RWPE2 (cell line): ENCODE measurements at places on chromosomes 11 and 22.

DNA sequence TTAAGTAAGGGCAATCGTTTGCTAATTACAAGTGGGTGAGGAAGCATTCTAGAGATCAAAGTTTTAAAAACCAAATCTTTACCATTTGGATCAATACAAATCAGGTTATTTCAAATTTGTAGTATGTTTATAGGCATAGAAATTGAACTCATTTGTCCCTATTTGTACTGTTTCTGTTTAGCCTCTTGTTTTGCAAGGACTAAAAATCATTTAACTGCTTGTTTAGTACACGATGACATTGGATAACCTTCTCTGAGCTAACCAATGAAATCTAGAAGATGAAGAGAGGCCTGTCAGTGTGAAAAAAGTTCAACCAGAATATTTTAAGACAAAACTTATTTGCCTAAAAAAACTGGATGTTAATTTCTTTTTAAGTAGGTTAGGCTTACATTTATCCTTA is 40.0 kb downstream of the ZC3H12C start:
- no peak overlapping the region for H3K27ac ChIP-seq
- DNase-seq: no peak
- H3K4me1 ChIP-seq: peaks cover 19% of the 10 kb centered on the region
- H3K36me3 ChIP-seq: peaks cover 22% of the 10 kb centered on the region
- no peaks in the 10 kb centered on the region for H3K27me3 ChIP-seq
- H3K4me3 ChIP-seq: no peak overlapping the region

GRCh38 chr22:38028344-38029130 is 28.7 kb upstream of the PICK1 start:
- H3K27me3 ChIP-seq: no peaks in the 10 kb centered on the region
- no peaks in the 10 kb centered on the region for H3K4me1 ChIP-seq
- no peaks in the 10 kb centered on the region for H3K36me3 ChIP-seq
- H3K4me3 ChIP-seq: no peak overlapping the region

DNA sequence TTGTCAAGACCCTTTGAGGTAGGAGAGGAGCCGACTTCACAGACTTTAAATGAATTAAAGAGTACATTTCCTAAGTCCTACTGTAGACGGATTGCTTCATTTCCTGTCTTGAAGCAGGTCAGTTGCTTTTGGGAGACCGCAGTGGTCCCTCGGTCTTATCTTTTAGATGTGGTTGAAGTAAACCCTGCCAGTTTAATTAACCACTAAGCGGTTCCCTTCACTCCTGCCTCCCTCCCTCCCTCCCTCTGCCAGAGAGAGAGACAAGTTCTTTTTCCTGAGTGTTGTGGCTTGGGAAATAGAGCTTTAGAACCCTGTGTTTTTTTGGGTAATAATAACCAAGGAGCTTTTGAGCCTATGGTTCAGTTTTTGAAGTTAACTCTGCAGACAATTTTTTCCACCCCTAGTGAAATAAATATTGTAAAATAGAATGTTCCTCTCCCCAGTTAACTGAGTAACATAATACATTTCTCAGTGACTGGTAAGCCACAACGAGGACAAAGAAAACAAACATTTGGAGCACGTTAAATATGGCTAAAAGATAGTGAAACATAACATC is 147.5 kb downstream of the LDLRAD3 start:
- H3K27ac ChIP-seq: no peak overlapping the region
- DNase-seq: no peak
- no peaks in the 10 kb centered on the region for H3K4me1 ChIP-seq
- H3K27me3 ChIP-seq: no peaks in the 10 kb centered on the region
- H3K36me3 ChIP-seq: no peaks in the 10 kb centered on the region

GRCh38 chr11:60485987-60486386 is 6.6 kb upstream of the MS4A12 start:
- no peaks in the 10 kb centered on the region for H3K27me3 ChIP-seq
- H3K4me3 ChIP-seq: no peak overlapping the region
- no peak overlapping the region for H3K27ac ChIP-seq
- H3K4me1 ChIP-seq: no peaks in the 10 kb centered on the region
- H3K36me3 ChIP-seq: no peaks in the 10 kb centered on the region
- DNase-seq: no peak
